CD4-positive, alpha-beta T cell treated with Interleukin-12 subunit alpha and Interleukin-12 subunit beta, for 1 hour (primary cell): ENCODE measurements at places on chromosomes 1 and 21.

- DNase-seq, result no peak
These were observed at the start of gene FCRL4 for GRCh38 chr1:157597959-157598667. Gene FCRL4 (minus strand): TSS chr1:157598085. CDS start chr1:157597944, 141 bp downstream.

DNA sequence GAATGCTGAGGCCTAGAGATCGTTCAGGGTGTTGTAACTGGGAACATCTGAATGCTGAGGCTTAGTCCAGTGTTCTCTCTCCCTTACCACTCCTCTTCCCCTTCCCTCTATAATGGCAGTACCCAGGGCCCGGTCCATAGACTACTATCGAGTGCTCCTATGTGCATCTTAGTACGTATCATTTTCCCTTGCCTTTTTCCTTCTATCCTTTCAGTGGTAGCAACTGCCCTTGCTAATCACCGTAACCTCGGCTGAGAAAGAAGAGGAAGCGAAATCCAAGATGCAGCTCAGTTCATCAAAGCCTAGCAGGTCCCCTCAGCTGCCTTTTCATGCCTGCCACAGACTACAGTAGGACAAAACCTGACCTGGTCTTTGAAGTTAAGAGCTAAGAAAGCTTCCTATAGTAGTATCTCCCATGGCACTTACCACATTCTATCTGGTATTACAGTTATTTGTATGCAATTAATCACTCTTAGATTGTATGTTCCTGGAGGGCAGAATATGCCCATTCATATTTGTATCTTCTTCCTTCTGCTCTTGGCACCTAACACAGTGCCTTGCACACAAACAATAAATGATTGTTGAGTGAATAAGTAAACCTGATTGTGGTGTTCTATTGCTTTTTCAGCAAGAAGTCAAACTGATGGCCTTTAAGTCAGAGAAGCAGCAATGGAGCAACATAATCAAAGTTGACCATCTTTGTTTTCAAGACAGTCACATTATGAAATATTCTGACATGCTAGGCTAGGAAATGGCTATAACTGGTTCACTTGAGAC, 22.4 kb downstream of the CNIH4 start:
- DNase-seq, result no peak

DNA sequence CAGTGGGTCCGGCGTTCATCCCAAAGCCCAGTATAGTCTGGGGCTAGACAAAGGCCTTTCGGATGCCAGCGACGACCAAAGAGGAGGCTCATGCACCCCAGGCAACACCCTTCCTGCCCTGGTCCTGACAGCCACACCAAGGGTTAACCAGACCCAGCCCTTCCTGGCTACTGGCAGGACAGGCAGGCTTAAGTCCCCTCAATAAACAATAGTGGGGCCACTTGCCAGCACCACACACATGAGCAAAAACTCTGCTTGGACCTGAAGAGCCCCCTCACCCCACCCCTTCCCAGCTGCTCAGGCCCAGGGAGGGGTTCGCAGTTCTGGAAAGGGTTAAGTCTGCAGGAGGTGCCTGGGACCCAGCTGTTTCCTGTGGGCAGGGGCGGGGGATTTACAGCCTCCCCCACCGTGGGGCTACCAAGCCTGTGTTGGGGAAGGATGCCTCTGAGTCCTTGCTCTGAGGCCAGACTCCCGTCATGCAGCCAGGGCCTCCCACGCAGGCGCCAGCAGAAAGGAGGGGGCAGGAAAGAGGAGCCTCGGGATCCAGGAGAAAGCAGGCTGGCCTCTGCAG, 18.2 kb downstream of the PHLDA3 start:
- no peak for DNase-seq

GRCh38 chr1:100485855-100486258, 52.1 kb upstream of the GPR88 start:
- no peak for DNase-seq

- no peak for DNase-seq
These were observed 412.4 kb downstream of the DISC1 start for GRCh38 chr1:232038706-232039677.
